Neuronal stem cell (in vitro differentiated cells): ENCODE measurements at places on chromosomes 4 and X.

DNA sequence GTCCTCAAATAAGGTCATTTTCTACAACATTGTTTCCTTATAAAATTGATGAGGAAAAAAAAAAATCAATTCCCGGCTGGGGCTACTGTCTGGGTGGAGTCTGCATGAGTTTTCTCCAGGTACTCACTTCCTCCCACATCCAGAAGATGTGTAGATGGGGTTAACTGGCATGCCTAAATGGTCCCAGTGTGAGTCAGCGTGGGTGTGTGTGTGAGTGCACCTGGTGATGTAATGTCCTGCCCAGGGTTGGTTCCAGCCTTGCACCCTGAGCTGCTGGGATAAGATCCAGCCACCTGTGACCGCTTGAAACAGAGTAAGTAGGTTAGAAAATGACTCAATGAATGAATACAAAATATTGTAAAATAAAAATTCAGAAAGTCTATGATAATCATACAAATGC is 11.1 kb downstream of the USP26 start:
- DNase-seq: no peak

GRCh38 chr4:140240237-140240636 is 86.3 kb upstream of the MAML3 start:
- DNase-seq: no peak

DNA sequence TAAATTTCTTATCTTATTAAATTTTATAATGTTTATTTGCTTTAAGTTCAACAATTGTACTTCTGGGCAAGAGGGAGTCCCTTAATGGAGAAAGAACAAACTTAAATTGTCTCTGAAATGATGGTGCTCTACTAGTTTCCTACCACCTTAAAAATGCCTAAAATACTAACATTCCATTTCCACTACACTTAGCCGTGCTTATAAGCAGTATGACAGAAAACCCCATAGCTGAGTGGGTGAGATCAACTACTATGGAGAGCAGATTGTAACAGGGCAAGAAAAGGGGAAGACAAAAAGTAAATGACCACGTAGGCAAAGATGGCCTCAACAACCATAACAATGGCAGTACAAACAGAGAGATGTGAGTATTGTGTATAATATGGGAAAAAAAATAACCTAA is 35.0 kb downstream of the RFC1 start:
- DNase-seq: no peak

- no peak for DNase-seq
These were observed 54.9 kb downstream of the CHRNA9 start for GRCh38 chr4:40389986-40390385.

- no peak for DNase-seq
These were observed 124.5 kb downstream of the CHM start for GRCh38 chrX:85922821-85923220.

DNA sequence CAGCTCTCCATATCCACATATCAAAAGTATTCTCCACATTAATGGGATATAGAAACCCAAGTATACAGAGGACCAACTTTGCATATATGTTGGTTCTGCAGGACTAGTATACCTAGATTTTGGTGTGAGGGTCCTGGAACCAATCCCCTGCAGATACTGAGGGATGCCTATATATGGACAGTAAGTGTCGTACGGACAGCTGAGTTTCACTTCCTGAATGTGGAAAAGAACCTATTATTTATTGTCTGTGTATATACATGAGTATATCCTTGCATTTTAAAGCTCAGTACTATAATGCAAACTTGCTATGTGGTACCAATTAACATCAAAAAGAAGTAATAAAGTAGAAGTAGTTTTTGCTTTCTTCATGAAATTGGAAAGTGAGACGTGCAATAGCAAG is 101.9 kb downstream of the FBXW7 start:
- no peak for DNase-seq

- peak; percentile 61 for DNase-seq
These were observed 288.5 kb upstream of the ZCCHC13 start for GRCh38 chrX:74015379-74016019.

DNA sequence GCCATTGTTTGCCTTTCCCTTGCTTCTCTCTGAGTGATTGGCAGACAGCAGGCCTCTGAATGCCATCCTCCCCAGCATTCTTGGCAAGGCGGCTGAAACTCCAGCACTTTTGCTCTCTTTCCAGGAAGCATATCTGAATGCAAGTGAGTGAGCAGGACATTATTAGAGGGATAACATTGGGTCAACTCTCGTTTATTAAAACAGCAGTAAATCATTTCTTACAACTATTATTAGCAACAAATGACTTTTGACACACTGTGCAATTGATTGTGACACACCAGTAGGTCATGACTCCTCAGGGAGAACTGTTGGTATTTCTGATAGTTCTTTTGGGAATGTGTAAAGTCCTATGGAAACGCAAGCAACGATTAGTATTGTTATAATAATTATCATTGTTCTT is 103.8 kb downstream of the EFNB1 start:
- DNase-seq: no peak

- DNase-seq: no peak
These were observed 186.8 kb downstream of the NDST4 start for GRCh38 chr4:114926583-114926982.

- no peak for DNase-seq
These were observed 443.1 kb upstream of the PITX2 start for GRCh38 chr4:111066001-111066400.

DNA sequence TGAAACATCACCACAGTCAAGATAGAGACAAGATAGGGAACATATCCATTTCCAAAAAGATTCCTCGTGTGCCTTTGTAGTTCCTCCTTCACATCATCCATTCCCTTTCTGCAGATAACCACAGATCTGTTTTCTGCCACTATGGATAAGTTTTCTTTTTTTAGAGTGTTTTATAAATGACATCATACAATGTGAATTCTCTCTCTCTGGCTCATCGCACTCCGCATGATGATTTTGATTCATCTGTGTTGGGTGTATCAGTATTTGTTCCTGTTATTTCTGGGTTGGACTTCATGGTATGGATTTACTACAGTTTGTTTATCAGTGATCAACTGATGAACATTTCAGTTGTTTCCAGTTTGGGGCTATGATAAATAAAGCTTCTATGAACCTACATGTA is 23.2 kb upstream of the ANXA3 start:
- no peak for DNase-seq

GRCh38 chr4:21946858-21947257 is 1.7 kb downstream of the KCNIP4 start:
- no peak for DNase-seq

DNA sequence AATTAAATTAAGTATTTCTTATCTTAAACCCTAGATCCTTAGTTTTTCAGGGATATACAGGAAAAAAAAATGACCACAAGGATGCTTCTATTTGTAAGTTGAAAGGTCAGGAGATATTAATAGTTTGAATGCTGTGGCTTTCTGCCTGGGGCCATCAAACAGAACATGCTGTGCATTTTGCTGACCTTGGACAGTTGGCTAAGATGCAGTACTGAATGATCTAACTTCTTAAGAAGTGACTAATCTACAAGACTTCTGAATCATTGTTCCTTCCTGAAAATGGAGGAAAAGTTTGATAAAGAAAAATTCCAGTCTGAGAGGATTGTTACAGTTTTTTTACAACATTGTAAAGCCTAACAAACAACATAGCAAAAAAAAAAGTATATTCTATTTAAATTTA is 237.8 kb upstream of the JADE1 start:
- no peak for DNase-seq

DNA sequence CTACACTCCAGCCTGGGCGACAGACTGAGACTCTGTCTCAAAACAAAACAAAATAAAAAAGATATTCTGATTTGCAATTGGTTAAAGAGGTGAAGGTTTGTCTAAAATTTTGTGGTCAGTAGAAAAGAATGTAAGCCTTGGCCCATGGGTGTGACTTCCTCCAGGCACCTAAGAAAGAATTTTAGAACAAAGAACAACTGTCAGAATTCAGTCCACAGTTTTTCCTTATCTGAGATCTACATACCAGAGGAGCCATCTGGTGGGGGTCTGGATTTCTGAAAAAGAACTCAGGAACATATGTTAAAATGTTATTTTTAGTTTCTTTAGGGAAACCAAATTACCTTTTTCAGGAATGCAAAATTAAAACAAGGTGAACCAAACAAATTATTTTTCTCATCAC is 434.1 kb downstream of the ANKRD50 start:
- DNase-seq: no peak

GRCh38 chrX:78327370-78328086 is at the start of gene CYSLTR1:
Gene CYSLTR1, minus strand, starts transcription at chrX:78327611. Its CDS starts 53,865 bp downstream, at chrX:78273746.
- no peak for DNase-seq

- no peak for DNase-seq
These were observed 284.6 kb upstream of the GATB start for GRCh38 chr4:152045449-152045806.

- no peak for DNase-seq
These were observed 58.8 kb upstream of the CLNK start for GRCh38 chr4:10743357-10743756.

DNA sequence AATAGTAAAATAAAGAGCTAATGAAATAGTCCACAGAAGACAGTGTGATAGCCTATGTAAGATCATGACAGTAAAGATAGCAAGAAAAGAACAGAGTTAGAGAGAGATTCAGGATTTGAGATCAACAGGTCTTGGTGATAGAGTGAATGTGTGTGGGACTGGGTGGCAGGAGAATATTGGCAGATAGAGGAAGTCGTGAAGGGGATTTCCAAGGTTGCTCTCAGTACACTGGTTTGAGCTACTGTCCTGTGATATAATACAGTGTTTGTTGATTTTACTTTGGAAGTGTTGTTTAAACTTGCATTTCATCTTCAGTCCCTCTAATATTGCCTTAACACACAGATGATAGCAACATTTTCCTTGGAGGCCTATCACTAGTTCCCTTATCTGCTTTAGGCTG is 44.1 kb downstream of the DTHD1 start:
- DNase-seq: no peak

GRCh38 chr4:88353324-88353723 is 25.3 kb upstream of the HERC6 start:
- DNase-seq: no peak

- DNase-seq: no peak
These were observed 185.5 kb upstream of the PSAPL1 start for GRCh38 chr4:7620086-7620813.

GRCh38 chr4:78720994-78721677 is 55.0 kb upstream of the BMP2K start:
- DNase-seq: no peak

GRCh38 chrX:69496183-69496582 is 7.9 kb upstream of the NALF2 start:
- no peak for DNase-seq

- DNase-seq: no peak
These were observed 836.9 kb upstream of the HS3ST1 start for GRCh38 chr4:12265554-12265953.

DNA sequence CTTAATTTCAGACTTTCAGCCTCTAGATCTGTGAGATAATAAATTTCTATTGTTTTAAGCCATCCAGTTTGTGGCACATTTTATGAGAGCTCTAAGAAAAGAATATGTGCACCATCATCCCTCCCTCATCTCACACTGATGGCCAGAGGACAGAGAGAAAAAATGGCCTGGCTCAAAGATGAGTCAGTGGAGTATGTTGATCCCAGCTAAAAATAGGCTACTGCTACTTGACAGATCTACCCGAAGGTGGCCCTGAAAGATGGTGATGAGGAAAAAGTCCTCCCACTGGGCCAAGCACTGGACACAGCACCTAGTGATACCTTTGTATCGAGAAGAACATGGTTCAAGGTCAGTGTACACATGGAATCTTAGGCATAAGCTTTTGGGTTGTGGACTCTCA is 38.2 kb upstream of the DCTD start:
- no peak for DNase-seq

DNA sequence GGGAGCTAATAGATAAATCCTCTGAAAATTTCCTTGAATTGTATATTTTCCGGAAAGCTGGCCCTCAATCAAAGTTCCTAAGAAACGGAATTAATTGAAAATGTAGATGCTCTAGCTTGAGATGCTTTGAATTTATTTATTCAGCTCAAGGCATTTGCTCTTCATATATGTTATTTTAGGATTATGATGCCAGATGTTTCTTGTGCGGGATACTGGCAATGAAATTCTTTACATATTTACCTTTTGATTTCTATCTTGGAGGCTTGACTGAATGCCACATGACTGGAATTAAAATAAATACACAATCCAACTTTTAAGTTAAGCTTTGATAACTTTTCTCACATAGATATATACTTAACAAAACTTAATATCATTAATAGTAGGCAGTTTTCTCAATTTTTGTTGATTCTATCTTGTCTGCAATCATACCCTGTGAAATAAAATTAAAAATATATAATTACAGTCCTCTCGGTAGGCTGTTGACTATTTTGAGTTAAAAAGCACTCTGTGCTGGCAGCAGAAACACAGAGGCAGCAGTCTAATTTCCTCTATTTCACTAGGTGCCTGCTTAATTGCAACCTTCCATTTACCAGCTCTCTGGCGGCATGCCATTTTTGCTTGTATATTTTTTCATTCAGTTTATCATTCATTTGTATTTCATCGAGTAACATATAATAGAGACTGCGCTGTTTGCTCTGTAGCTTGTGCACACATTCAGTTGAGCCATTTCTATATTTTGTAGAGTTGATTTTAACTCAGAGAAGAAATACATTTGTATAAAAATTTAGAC is 991.5 kb downstream of the ADGRL3 start:
- no peak for DNase-seq

DNA sequence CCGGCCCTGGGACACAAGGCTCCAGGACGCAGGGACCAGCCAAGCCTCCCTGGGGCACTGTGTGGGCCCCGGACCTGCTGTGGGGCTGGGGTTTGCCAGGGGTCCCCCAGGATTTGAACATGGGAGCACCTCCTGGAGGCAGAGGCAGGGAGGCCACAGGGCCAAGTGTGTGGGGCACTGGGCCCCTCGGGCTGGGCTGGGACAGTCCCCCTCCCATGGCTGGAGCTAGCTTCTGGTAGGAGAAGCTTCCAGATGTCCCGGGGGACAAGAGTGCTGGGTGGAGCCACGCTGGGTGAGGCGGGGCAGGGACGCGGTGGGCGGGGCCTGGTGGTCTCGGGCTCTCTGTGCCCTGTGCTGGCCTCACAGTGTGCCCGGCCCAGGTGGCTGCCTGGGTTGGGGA is 18.6 kb downstream of the FGFRL1 start:
- no peak for DNase-seq

- no peak for DNase-seq
These were observed 129.8 kb downstream of the SORBS2 start for GRCh38 chr4:185682236-185682635.

GRCh38 chr4:159446266-159446976 is 343.5 kb downstream of the RAPGEF2 start:
- peak; percentile 53 for DNase-seq

- DNase-seq: no peak
These were observed 47.2 kb downstream of the GRK4 start for GRCh38 chr4:3010577-3010976.

GRCh38 chrX:20383477-20383876 is 116.8 kb upstream of the RPS6KA3 start:
- no peak for DNase-seq

DNA sequence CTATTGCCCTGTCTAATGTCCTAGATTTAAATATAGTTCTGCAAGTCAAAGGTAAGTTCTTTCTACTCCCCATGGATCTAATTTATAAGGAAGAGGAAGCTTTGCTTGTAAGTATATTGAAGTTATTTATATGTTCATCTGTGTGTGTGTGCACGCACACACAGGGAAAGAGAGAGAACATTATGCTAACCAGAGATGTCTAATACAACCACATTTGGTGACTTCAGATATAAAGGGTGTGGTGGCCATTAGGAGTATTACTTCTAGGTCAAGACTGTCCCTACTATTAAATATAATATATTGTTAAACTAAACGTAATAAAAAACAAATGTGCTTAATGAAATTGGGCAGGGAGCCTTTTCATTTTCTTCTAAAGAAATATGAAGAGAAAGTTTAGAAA is 4.1 kb downstream of the DCK start:
- DNase-seq: no peak

- DNase-seq: no peak
These were observed 58.0 kb downstream of the RHOH start for GRCh38 chr4:40254608-40255392.
